ENCODE measurements at places on chromosomes 2 and 18. TPM values are rescaled to one million over a fixed set of nuclear protein-coding genes. Genes with fewer than 3 reads are reported as not detected.

The CLEC4F gene
- total RNA-seq, result not detected

The UGP2 gene
- 98.4 TPM for total RNA-seq

The CNGA3 gene
- not detected for total RNA-seq

The NR4A2 gene
- total RNA-seq, result 23.0 TPM

The INPP5D gene
- 53.4 TPM for total RNA-seq

The RGPD5 gene
- 25.4 TPM for total RNA-seq

Data from activated CD4-positive, alpha-beta T cell treated with anti-CD3 and anti-CD28 coated beads for 36 hours (primary cell).